GM23248 (cell line): ENCODE measurements at places on chromosomes 16 and 17. TPM values are rescaled to one million over a fixed set of nuclear protein-coding genes. Genes with fewer than 3 reads are reported as not detected.

Gene PIGQ
- polyA plus RNA-seq = 31.6 and 33.9 TPM in 2 replicates

Gene IRX6
- polyA plus RNA-seq = not detected in 2 replicates

Gene TMEM235
- not detected in 2 replicates for polyA plus RNA-seq

Gene NPIPB8
- polyA plus RNA-seq = not detected in 2 replicates

Gene SPATA22
- not detected in 2 replicates for polyA plus RNA-seq

Gene TUBB3
- polyA plus RNA-seq = 95.8 and 96.4 TPM in 2 replicates

Gene HOXB1
- not detected in 2 replicates for polyA plus RNA-seq

Gene ZG16B
- not detected in 2 replicates for polyA plus RNA-seq

Gene PIRT
- polyA plus RNA-seq = not detected in 2 replicates

GRCh38 chr17:6257336-6257735 lies 177.6 kb downstream of the AIPL1 start:
- DNase-seq = no peak

DNA sequence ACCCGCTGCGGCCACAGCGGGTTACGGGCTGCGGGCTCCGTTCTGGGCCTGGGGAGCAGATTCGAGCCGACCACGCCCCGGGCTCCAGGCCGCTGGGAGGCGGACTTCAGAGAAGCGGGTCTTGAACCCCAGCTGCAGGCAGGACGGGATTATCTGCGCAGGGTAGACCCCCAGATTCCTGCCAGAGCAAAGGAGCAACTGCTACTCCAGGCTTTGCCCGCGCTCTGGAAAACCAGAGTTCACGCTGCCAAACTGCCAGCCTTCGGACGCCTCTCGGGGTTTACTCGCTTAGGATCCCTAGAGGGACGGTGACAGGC lies 301 bp upstream of the ULK2 start:
- DNase-seq = no peak

DNA sequence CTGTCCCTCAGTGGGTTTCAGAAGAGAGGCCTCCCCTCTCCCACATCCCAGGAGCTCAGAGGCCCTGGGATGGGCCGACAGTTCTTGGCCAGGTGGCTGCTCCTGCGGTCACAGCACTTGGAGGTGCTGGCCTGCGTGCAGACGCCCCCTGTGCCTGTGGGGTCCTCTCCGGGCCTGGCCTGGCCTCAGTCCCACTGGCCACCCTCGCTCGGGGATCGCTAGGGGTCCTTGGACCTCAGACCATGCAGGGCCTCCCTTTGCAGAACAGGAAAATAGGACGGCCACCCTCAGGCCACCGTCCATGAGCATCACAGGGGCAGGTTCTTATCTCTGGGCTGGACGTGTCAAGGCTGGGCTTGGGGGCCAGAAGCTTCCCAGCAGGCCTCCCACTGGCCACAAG lies 30.0 kb downstream of the METRNL start:
- no peak for DNase-seq

GRCh38 chr17:39529455-39529854 lies 68.2 kb downstream of the CDK12 start:
- DNase-seq = no peak

GRCh38 chr17:7249214-7249613 lies 2.3 kb downstream of the CTDNEP1 start:
- DNase-seq = no peak

- peak; percentile 83 for DNase-seq
Observed at GRCh38 chr17:38508954-38509771, 80.9 kb downstream of the ARHGAP23 start.

DNA sequence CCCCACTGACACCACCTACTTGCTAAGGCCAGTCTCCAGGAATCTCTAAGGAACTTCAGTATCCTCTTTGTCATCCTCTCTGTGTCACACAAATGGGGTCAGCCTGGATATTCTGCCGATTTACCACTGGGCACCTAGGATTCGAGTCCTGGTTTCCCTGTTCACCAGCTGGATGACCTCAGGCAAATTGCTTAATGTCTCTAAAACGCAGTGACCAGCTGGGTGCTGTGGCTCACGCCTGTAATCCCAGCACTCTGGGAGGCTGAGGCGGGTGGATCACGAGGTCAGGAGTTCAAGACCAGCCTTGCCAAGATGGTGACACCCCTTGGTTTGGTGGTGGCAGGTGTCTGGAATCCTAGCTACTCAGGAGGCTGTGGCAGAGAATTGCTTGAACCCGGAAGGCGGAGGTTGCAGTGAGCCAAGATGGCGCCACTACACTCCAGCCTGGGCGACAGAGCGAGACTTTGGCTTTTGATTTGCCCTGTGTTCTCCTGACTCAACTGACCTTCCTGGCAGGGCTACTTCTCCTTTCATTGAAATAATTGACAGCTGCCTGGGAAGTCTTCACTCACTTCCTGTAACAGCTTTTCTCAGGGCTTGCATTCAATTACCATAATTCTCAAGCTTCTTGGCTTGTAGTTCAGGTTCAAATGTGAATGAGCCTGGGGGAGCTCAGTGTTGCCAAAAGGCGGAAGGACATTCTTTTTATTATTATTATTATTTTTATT lies 15.4 kb downstream of the SYCE1L start:
- no peak for DNase-seq

GRCh38 chr17:7383742-7384488 lies 3.0 kb downstream of the TNK1 start:
- peak; percentile 32 for DNase-seq

- peak; percentile 31 for DNase-seq
Observed at GRCh38 chr16:22240023-22240710, 34.1 kb downstream of the EEF2K start.

DNA sequence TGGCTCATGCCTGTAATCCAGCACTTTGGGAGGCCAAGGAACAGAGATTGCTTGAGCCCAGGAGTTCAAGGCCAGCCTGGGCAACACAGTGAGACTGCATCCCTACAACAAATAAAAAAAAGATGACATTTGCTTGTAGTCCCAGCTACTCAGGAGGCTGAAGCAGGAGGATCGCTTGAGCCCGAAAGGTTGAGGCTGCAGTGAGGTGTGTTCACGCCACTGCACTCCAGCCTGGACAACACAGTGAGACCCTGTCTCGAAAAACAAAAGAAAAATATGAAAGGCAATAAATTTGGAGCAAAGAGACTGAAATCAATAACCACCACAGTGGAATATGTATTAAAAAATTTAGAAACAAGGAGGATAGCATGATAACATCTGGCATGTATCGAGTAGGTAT lies 143.8 kb upstream of the RBL2 start:
- DNase-seq = no peak

- DNase-seq = no peak
Observed at GRCh38 chr17:21538615-21539014, 153.7 kb upstream of the KCNJ18 start.

- peak; percentile 77 for DNase-seq
Observed at GRCh38 chr17:2042390-2042847, 597 bp downstream of the OVCA2 start.

DNA sequence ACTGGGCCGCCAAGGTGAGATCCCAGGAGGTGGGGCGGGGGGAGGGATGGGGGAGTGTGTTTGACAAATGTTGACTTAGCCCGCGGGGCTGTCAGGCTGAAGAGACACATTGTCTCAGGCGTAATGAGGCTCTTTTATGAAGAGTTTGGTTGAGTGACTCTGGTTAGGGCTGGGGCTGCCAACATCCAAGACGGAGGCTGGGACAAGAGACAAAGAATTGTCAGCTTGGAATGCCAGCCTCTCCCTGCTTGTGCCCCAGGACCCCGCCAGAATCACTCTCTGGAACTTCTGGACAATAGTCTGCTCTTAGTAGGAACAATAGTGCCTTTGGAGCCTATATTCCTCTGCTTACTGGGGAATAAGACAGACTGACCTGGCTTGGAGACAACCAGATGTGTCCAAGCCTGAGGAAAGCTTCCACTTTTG lies 24.0 kb downstream of the PCTP start:
- DNase-seq = no peak

DNA sequence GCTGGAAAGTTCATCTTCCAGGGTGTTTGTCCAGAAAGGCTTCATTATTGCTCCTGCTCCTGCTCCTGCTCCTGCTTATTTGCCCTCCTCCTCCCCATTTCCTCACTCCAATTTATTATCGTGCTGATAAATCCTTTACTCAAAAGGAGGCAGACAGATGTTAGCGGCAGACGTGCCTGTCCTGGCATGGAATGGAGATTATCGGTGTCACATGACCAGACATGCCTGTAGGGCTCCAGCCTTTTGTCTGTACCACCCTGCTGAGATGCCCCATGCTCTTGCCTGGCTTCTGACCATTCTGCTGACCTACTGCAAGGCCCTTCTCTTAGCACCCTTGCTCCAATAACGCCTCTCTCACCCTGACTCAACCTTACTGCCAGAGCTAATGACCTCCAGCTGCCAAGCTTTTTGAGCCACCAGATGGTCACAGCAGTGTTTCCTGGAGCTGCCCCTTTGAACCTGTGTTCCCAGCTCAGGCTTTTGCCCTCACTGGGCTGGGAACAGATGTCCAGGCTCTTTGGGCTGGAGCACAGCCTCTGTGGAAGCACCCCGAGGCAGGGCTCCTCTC lies 12.8 kb downstream of the DNAH9 start:
- no peak for DNase-seq

GRCh38 chr17:58153046-58153445 lies 4.9 kb downstream of the OR4D1 start:
- no peak for DNase-seq

GRCh38 chr17:80832888-80833583 lies 158.6 kb upstream of the CHMP6 start:
- DNase-seq = peak; percentile 99

- DNase-seq = no peak
Observed at GRCh38 chr17:39600288-39600996, 7.3 kb downstream of the NEUROD2 start.
